Fibroblast of skin of back (primary cell): ENCODE measurements at places on chromosomes 3 and 15.

GRCh38 chr15:65796610-65797078, 4.6 kb upstream of the DENND4A start:
- peak; percentile 48 for DNase-seq

DNA sequence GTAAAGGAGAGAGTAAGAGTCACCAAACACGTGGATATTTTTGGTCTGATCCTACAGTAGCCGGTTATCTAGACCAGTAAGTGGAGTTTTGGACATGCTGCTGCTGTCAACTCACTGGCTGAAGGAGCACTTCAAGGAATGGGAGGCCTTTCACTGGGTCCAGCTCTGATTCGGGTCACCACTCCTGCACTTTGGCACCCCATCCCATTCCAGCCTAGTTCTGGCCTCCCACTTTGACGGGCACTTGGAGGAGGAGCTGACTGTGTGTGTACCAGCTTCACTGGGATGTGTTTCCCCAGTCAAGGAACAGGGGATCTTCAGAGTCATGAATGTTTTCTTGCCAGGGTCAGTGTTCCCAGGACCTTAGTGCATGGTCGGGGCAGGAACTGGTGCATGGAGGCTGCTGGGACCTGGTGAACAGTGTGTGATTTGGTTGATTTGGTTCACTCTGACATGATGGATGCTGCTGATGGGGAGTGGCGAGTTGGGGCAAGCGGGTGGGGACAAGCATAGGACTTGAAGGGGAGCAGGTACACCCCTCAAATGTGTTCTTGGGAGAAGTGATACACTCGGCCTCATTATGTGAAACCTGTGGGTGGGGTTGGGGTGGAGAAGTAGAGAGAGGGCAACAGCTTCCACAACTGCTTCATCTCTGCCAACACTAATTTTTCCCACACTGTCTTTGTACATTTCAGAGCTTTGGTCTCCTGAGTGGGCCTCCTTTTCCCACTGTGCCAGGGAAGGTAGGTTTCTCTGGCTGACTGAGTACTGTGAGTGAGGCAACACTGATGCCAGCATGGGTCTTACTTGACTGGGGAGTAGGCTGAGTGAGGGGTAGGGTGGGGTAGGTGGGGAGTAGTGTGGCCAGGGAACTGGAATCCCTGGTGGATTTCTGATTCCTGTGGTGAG, 64.0 kb downstream of the RGMA start:
- DNase-seq: no peak

DNA sequence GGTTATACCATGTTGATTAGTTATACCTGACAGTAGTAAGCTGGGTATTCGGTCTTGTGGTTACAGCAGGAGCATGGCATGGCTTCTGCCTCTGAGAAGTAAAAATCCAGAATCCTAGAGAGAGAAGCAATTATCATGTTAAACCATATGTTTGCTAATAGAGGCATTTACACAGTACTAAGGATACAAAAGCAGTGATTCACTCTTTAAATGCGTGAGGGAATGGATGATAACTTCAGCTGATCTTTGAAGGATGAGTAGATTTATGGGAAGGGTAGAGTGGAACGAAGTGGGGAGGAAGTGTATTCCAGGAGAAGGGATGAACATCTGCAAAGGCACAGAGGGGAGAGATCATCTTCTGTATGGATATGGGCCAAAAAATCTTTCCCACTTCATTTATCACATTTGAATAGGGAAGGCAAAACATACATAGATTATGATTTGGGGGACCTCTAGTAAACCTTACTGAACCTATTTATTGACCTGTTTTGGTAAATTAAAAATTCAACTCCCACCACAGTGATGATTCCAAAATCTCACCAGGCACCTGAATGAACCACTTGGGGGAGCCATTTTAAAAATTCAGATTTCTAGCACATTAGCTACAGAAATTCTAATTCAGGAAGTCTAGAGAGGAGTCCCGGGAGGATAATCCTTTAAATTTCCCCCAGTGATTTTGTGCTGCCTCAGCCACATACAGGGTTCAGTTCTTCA, 35.1 kb downstream of the IGSF10 start:
- no peak for DNase-seq

GRCh38 chr3:134883697-134884385, 88.8 kb downstream of the EPHB1 start:
- DNase-seq: no peak

DNA sequence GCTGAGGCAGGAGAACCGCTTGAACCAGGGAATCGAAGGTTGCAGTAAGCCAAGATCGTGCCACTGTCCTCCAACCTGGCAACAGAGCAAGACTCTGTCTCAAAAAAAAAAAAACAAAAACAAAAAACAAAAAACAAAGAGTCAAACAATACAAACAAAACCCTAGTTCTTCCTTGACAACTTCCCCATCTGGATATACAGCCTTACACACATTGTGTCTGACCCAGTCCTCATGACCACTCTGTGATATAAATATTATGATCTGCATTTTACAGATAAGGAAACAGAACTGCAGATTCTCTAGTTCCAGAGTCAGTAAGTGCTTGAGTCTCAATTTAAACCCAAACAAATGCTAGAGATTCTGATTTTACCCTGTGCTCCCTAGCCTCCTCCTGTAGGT, 4.8 kb upstream of the ESYT3 start:
- no peak for DNase-seq

DNA sequence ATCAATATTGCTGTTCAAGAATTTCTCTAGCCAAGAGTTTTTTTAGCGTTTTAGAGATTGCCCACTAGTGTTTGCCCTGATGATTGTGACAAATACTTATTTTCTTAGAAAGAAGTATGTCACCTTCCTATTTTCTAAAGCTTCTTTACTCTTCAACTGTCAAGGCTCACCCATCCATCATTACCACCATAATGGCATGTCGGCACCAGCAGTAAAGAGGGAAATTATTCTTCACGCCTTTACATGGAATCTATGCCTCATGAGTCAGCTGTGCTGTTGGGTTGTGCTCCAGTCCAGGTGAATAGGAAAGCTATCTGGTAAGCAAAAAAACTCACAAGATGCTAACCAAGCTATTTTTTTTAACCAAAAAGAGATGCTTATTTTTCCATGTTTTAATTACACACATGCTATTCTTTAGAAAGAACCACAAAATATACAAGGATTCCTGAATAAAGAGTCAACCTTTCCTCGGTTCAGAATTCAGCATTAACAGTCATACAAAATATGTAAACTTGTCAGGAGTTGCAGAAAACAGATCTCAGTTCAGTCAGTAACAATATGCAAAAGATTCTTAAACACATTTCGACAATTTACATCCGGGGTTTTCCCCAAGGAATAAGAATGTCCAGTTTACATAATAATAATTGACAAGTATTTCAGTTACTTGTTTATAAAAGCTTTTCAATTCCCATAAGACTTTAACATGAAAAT, 128.0 kb downstream of the ATP8B4 start:
- DNase-seq: no peak

DNA sequence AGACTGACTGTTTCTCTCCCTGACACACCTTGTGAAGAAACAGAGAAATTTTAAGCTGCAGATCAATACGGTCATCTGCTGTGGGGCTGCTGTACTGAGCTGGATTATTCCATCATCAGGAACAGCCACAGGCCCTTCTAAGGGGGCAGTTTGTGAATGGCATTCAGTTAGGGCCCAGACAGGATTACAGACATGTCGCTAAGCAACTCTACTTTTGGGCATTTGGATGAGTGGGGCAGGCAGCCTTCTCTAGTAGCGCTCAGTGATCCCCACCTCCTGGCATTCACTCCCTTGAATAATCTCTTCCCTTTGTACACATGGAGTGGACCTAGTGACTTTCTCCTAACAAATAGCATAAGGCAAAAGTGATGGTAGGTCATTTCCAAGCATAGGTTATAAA, 144.4 kb upstream of the RARB start:
- no peak for DNase-seq

- DNase-seq: peak; percentile 19
Observed at GRCh38 chr15:85568261-85568808, 187.9 kb downstream of the AKAP13 start.

GRCh38 chr3:171772427-171773056, 37.7 kb downstream of the PLD1 start:
- DNase-seq: peak; percentile 66

- no peak for DNase-seq
Observed at GRCh38 chr15:82231842-82232241, 30.7 kb downstream of the EFL1 start.

DNA sequence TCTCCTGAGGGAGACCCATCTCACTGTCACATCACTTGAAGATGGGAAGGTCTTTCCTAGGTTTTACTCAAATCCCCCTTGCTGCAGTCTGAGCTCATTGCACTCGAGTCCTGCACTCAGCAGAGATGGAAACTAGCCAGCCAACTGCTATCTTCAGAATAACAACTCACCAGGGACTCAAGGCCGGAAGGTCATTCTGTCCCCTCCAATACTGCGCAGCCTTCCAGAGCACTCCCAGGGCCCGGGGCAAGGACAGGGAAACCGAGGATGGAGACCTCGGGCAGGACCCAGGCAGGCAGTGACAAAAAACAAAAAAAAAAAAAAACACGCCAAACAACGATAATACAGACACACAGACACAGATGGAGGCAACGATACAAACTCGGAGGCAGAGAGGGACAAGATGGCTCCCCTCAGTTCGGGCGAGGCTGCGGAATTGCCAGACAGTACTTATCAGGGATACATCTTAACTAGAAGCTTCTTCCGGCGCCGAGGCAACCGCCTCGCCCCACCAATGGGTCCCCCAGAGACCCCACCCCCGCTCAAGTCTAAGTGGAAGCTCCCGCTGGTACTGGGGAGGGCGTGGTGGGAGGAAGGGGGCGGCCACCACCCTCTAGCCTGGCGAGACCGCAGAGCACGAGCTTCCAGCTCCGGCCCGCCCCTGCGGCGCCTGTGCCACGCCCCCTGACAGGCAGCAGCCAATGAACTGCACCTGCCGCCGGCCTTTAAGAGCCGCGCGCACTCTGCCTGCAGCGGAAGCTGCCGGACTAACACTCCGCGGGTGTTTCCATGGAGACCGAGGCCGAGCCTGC, 7.0 kb upstream of the MAP1A start:
- peak; percentile 98 for DNase-seq

DNA sequence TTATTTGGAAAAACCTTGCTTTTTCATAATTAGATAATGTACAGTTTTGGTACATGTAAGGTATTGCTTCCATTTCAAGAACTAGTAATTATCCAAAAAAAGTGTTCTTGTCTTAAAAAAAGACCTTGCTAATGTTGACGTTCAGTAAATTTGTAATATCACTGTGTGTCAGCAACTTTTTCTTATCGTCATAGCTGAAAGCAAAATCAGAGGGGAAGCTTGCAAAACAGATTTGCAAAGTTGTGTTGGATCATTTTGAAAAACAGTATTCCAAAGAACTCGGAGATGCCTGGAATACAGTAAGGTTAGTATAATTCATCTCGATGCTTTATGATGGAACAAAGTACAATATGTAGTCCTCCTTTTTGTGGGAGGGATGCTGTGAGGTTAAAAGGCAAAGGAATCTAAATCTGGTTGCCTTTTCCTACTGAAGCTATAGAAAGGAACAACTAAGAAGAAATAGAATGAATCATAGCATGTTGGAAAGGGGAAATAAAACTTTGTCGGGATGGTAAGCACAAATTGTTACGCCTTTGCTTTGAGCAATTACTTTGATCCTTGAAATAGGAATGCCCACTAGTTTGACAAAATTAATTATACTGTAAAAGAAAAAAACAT, 1.5 kb downstream of the NSUN3 start:
- DNase-seq: no peak

- no peak for DNase-seq
Observed at GRCh38 chr15:76098685-76099084, 38.9 kb downstream of the TMEM266 start.

- no peak for DNase-seq
Observed at GRCh38 chr3:9146367-9147071, 102.9 kb downstream of the SRGAP3 start.

GRCh38 chr15:51775967-51776816, 24.8 kb downstream of the TMOD2 start:
- peak; percentile 43 for DNase-seq

- no peak for DNase-seq
Observed at GRCh38 chr3:126828306-126828705, 124.3 kb downstream of the CHCHD6 start.
